Breast epithelium (tissue), 4 donors: ENCODE measurements at places on chromosomes 1 and 21. TPM values are rescaled to one million over a fixed set of nuclear protein-coding genes. Genes with fewer than 3 reads are reported as not detected.

- H3K4me3 ChIP-seq = no peak overlapping the region
- DNase-seq = no peak
- H3K27ac ChIP-seq = no peak overlapping the region
- H3K36me3 ChIP-seq = no peaks in the 10 kb centered on the region
Observed at GRCh38 chr1:22611530-22611947, 24.9 kb upstream of the C1QA start.

GRCh38 chr1:153598309-153599172 is 14.4 kb downstream of the S100A16 start:
- no peak overlapping the region for H3K4me3 ChIP-seq
- H3K36me3 ChIP-seq = no peaks in the 10 kb centered on the region
- H3K27ac ChIP-seq = no peak overlapping the region
- DNase-seq = no peak
- no peaks in the 10 kb centered on the region for H3K4me1 ChIP-seq
- H3K27me3 ChIP-seq = no peaks in the 10 kb centered on the region

GRCh38 chr1:209614906-209615305 is 31.4 kb downstream of the CAMK1G start:
- no peaks in the 10 kb centered on the region for H3K27me3 ChIP-seq
- H3K4me1 ChIP-seq = no peaks in the 10 kb centered on the region
- DNase-seq = no peak
- no peaks in the 10 kb centered on the region for H3K36me3 ChIP-seq
- no peak overlapping the region for H3K27ac ChIP-seq
- H3K4me3 ChIP-seq = no peak overlapping the region

- H3K27me3 ChIP-seq = no peaks in the 10 kb centered on the region
- H3K36me3 ChIP-seq = no peaks in the 10 kb centered on the region
- H3K4me1 ChIP-seq = no peaks in the 10 kb centered on the region
- H3K4me3 ChIP-seq = no peak overlapping the region
- no peak overlapping the region for H3K27ac ChIP-seq
Observed at GRCh38 chr1:114289824-114290223, 136.2 kb upstream of the SYT6 start.

LCE1C gene
- not detected for total RNA-seq

GPX7 gene
- 17.8 TPM for total RNA-seq

ADORA1 gene
- total RNA-seq = 0.64 TPM
